ENCODE measurements at places on chromosomes 6 and 20.
A peak's percentile ranks its signal among the peaks of the same experiment; 100 is the strongest.

GRCh38 chr6:157273756-157274470 lies 49.4 kb downstream of the TMEM242 start:
- DNase-seq = no peak

DNA sequence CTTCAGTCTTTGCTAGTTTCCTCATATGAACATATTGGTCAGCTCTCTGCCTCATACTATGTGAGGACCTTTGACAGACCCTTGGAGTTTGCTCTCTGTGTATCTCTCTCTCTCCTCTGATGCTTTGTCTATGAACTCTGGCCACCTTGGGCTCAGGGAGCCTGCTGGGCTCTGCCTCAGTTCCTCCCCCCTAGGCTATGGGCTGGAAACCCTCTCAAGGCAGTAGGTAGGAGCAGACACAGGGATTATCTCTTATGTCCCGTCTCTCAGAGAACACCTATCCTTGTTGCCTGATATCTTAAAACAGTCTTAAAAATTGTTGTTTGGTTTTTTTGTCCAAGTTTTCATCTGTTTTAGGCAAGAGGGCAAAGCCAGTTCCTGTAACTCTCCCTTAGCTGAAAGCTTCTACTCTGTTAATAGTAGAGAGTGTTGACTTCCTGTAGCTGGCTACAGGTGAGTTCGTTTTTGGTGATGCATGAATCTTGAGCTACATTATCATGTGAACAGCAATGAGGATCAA lies 68.3 kb downstream of the BCAS1 start:
- no peak for DNase-seq

- DNase-seq = no peak
Observed at GRCh38 chr6:130409418-130410100, 43.7 kb downstream of the TMEM200A start.

- no peak for DNase-seq
Observed at GRCh38 chr20:58646257-58646656, 4.8 kb upstream of the STX16 start.

GRCh38 chr6:160190973-160191372 lies 67.6 kb downstream of the SLC22A2 start:
- no peak for DNase-seq

DNA sequence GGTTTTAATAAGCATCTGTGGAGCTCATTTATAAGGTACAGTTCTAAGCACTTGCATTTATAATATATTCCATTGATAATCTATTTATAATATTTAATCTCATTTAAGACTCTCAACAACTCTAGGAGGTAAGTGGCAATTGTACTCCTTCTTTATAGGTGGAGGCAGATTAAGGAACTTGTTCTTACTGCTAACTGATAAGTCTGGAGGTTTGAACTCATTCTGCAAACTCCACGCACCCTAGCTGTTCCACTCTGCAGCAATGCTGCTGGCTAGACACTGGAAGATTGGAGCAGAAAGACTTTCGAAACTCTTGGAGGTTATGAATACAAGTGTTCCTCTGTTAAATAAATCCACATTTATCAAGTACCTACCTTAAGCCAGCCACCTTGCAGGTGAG lies 793 bp upstream of the HDAC2 start:
- no peak for DNase-seq

- no peak for DNase-seq
Observed at GRCh38 chr6:1870251-1870650, 260.5 kb downstream of the FOXC1 start.

GRCh38 chr20:18688676-18689075 lies 100.8 kb downstream of the DTD1 start:
- DNase-seq = no peak

DNA sequence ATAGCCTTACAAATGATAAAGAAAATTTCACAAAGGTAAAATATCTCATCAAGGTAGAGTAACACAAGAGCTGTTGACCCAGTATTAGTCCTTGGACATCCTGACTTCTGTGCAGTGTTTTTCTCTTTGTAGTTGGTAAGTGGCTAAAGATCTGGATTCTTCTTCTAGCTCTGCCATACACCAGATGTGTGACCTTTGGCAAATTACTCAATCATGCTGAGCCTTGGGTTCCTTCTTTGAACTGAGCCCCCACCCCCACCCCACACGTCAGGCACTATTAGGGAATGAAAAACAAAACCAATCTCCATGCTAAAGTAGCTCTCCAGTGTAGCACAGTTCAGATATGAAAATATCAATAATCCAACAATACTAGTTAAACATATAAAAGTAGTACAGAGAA lies 15.1 kb upstream of the TRIM39 start:
- DNase-seq = no peak

- no peak for DNase-seq
Observed at GRCh38 chr20:41224281-41224680, 86.9 kb downstream of the PLCG1 start.

- peak; percentile 84 for DNase-seq
Observed at GRCh38 chr20:51542571-51543421, at the start of gene NFATC2. Gene NFATC2, minus strand, starts transcription at chr20:51542719. Its CDS starts 220 bp downstream, at chr20:51542499.

DNA sequence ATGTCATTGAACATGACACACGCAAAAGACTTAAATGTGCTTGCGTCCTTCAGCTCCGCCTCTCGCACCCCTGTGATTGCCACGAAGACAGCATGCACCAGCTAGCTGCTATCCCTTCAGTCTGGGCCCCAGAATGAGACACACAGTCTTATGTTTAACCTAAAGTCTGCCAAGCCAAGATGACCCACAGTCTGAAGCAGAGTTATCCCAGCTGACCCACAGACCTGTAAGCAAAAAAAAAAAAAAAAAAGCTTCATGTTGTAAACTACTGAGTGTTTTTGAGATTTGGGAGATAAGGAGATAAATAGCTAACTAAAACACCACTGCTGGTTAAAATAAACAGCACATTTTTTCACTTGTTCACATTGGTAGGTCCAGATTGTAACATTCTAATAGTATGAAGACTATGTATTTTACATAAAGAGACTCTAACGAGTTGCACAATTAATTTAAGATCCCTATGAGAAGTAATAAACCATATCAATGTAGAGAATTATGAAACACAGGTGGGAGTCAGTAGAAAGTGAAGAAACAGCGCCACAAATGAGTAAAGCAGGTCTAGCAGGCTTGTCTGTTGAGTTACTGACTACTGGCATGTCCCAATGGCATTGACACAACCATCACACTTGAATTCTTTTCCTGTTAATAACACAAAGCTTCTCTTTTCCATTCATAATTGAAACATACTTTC lies 47.4 kb upstream of the CCDC28A start:
- DNase-seq = no peak

GRCh38 chr6:128118401-128118800 lies 217.5 kb upstream of the THEMIS start:
- DNase-seq = peak; percentile 53

- no peak for DNase-seq
Observed at GRCh38 chr6:7258231-7258763, 54.7 kb downstream of the SSR1 start.

- DNase-seq = no peak
Observed at GRCh38 chr6:17730078-17730704, 23.5 kb upstream of the NUP153 start.

- DNase-seq = no peak
Observed at GRCh38 chr6:27267857-27268434, 20.4 kb downstream of the PRSS16 start.

DNA sequence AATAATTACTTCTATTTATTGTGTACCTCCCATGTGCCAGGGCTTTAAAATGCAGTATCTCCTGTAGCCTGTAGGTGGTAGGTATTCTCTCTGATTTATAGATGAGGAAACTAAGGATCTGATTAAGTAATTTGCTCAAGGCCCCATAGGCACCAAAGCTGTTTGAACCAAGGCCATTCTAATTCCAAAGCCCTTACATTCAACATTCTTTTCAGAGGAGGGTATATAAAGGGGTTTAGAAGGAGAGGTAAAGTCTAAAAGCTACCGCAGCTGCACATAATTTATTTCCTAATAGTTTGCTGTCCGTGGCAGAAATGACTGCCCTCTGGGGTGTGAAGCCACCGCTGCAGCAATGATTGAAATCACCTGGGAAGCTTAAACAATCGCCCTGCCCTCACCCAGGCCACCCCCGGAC lies 95.0 kb upstream of the FAM8A1 start:
- peak; percentile 20 for DNase-seq

DNA sequence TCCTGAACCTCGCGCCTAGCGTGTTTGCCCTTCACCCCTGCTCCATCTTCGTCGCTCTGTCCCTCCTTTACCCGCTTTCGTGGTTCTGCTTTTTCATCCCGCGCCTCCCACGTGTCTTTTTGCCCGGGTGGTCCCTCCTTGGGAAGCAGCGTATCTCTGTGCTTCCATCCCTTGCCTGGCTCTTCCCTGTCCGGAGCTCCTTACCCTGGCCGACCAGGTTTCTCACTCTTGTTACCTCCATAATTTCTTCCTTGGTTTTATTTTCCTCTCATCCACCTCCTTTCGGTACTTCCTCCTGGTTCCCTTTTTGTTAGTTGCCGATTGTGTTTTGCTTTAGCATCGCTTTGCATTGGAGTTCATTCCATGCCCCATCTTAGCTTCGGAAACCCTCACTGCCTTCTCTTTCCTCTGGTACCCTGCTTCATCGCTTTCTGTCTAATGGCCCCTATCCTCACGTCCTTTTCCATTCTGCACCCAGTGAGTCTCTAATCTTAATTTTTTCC lies 735 bp downstream of the FAM135A start:
- peak; percentile 13 for DNase-seq

GRCh38 chr6:137352859-137353258 lies 133.7 kb upstream of the IFNGR1 start:
- no peak for DNase-seq

GRCh38 chr6:117512056-117512828 lies 29.8 kb downstream of the DCBLD1 start:
- no peak for DNase-seq

- peak; percentile 81 for DNase-seq
Observed at GRCh38 chr6:7140631-7141378, 33.0 kb downstream of the RREB1 start.

- peak; percentile 21 for DNase-seq
Observed at GRCh38 chr6:20211037-20211940, 980 bp downstream of the MBOAT1 start.

DNA sequence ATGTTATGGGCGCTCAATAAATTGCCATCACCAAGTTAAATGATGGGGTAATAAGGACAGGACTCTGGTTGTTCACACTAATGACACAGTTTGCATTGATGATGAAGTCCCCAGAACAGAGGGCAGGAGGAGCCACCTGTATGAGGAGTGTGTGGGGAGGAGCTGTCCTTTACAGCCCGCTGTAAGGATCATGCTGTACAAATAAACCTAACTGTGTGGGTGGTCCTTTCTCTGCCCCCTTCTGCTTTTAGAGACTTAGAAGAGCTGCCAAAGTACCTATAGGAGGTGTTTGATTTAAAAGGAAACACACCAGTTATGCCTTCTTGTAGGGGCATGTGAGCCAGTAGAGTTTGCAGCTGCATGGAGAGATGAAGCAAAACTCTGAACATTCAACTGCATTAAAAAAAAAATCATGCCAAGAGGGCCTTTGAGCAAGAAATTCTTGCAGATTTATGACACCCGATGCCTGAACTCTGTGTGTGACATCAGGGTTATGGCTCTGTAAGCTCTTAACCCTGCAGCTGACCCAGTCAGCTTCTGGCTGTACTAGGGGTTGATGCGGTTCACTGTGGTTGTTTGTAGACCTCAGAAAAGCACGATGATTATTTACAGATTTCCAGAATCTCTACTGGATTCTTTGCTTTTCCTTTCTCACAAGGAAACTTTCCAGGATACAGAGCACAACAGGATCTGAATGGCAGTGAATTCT lies 67.4 kb downstream of the UST start:
- no peak for DNase-seq

GRCh38 chr6:100228834-100229441 lies 234.9 kb upstream of the MCHR2 start:
- peak; percentile 92 for DNase-seq

DNA sequence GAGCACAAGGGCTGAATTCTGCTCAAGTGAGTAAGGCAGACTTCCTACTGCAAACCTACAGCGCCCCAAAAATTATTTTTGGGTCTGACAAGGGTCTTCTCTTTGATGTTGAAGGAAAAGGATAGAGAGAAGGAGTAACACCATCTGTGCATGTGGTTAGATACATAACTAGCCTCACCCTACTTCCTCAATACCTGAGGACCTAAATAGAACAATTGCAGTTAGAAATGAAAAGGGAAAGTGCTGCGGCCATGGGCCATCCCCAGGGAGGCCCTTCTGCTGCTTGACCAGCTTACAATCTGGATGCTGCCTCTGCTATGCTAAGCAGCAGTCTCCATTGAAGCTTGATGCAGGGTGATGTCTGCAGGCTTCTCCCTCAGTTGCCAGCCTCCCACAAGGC lies 63.2 kb upstream of the ARMH2 start:
- no peak for DNase-seq

- no peak for DNase-seq
Observed at GRCh38 chr20:62309947-62310756, 7.4 kb downstream of the ADRM1 start.

- DNase-seq = no peak
Observed at GRCh38 chr6:150169181-150169580, 26.3 kb downstream of the PPP1R14C start.

- no peak for DNase-seq
Observed at GRCh38 chr20:550611-551010, 7.0 kb upstream of the CSNK2A1 start.

GRCh38 chr20:53819973-53820451 lies 226.4 kb upstream of the ZNF217 start:
- no peak for DNase-seq

DNA sequence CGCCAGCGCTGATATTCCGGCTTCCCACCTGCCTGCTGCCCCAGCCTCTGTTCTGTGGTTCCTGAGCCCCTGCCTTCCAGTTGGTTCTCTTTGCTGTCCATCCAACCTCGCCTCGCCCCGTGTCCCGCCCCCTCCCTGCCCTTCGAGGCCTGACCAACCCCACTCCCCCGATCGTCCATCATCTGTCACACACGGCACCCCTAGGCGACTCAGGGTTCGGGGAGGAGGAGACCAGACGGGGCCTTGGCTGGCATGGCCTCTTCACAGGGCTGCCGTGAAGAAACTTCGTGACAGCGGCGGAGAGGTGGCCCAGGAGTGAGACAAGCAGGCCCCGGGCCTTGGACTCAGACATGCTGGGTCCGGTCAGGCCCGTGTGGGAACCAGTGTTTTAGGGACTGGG lies 226.1 kb downstream of the QKI start:
- no peak for DNase-seq

DNA sequence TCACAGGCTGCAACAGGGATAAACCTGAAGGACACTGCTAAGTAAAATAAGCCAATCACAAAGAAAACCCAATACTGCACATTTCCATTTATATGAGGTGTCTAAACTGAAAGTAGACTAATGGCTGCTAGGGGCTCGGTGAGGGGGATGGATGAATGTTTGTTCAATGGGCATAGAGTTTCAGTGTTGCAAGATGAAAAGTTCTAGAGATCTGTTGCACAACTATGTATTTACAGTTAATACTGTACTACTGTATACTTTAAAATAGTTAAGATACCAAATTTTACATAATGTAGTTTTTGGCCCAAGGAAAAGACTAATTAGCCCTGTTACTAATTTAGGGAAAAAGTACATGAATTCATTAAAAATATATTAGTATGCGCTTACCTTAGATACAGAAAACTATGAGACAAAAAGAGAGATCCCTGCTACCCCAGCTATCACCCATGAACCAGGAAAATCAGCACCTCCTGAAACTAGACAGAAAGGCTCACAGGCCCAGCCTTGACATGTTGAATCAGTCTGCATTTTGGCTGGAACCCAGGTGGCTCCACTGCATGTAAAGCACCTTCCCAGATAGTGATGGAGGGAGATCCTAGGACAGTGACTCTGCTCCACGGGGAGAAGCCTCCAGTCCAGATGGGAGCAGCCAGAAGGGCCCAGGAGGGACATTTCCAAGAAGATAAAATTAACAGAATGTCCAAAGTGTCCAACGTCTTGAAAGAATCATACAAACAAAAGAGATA lies 16.1 kb downstream of the HLA-F start:
- DNase-seq = no peak

GRCh38 chr6:85314586-85314985 lies 135.3 kb upstream of the NT5E start:
- DNase-seq = no peak
